Activated CD4-positive, alpha-beta T cell treated with anti-CD3 and anti-CD28 coated beads, Interleukin-10, Interleukin-2, amounts not matched to agents 100 ng/mL and 50 ng/mL, durations not matched to agents 16 hours and 8 hours (primary cell): ENCODE measurements at places on chromosomes 2 and 18.

- no peak for DNase-seq
These were observed 693 bp upstream of the LRP2 start for GRCh38 chr2:169362894-169363559.

DNA sequence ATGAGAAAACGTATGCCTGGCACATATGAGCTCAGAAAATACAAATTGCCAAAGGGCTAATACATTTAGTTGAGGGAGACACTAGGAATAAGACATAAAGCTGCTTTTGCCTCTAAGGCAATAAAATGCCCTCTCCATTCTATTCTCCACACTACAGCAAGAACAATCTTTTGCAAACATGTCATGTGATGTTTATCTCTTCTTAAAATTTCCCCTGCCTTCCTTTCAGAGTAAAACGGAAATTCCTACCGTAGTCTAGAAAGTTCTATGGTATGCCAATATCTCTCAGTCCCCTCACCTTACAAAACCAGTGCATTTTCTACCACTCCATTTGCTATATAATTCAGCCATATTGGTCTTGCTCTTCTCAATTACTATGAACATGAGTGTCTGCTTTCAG lies 33.1 kb downstream of the C18orf54 start:
- no peak for DNase-seq

- DNase-seq = no peak
These were observed 7.5 kb upstream of the KCNG2 start for GRCh38 chr18:79789901-79790890.

DNA sequence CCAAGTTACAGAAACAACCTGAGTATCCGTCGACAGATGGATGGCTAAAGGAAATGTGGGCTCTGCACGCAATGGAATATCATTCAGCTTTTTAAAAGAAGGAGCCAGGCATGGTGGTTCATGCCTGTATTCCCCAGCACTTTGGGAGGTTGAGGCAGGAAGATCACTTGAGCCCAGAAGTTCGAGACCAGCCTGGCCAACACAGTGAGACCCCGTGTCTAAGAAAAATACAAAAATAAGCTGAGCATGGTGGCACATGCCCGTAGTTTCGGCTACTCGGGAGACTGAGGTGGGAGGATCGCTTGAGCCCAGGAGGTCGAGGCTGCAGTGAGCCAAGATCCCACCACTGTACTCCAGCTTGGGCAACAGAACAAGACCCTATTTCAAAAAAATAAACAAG lies 34.3 kb downstream of the TCF7L1 start:
- DNase-seq = no peak

DNA sequence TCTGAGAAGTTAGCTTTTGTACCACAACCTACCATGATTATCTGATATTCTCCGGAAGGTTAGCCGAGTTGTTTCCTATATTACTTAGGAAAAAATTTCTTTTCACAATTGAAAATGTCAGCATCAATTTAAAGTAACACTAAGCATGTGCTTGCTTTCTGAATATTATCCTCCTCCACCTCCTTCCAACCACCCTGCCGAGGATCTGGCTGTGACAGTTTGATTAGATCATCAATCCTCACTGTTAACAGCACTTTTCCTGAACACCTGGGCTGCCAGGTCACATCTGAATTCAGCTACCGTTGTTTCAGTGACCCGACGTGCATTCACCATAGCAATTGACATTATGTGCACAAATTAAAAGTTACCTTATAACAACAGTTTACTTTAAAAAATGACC lies 207.0 kb downstream of the ZNF407 start:
- no peak for DNase-seq

DNA sequence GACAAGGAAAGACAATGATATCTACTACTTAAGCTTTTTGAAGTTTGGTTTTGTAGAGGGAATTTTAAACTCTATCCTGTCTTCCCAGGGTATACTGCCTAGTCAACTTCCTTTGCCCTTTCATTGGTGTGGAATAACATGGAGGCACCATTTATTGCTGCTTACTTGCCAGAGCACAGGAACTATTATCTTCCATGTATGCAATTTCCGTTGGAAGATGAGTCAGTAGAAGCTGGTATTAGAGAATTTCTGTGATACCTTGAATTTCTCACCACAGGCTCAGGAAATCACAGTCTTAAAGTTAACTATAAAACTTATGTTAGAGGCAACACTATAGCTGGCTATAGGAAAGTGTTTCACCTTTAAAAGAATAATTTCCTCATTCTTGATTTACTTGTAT lies 40.9 kb upstream of the RGPD4 start:
- no peak for DNase-seq

GRCh38 chr2:233822781-233823730 lies 31.3 kb downstream of the HJURP start:
- DNase-seq = no peak

DNA sequence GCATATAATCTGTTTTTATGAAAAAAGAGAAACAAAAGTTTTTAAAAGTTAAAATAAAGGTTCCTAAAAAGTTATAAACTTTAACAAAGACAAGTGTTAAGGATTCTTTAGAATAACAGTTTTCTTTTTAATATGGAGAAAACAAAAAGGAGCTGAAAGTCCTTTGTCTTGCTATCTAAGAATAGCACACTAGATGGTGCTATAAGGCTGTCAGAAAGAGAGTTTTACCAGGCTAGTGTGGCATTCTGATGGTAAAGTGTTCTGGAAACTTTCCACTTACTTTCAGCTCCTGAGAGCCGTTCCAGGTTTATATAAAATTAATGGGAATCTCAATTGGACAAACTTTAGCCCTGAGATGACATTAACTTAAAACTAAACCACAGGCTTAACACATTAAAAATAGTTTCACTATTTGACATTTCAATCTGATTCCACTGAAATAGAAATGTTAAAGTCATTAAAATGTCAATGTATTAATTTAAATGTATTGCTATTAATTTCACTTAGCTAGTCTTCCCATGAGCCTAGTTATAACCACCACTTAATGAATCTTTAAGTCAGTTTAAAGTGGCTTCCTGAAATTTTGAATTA lies 3.7 kb downstream of the FBXO48 start:
- peak; percentile 69 for DNase-seq

- DNase-seq = no peak
These were observed 76.4 kb downstream of the TMEM247 start for GRCh38 chr2:46555646-46556234.

- DNase-seq = no peak
These were observed 34.4 kb downstream of the MAP2 start for GRCh38 chr2:209458008-209458979.

GRCh38 chr2:12399240-12399639 lies 317.5 kb upstream of the TRIB2 start:
- DNase-seq = no peak

GRCh38 chr2:151381266-151381665 lies 23.9 kb downstream of the TNFAIP6 start:
- DNase-seq = no peak

- peak; percentile 18 for DNase-seq
These were observed 119.7 kb upstream of the NFATC1 start for GRCh38 chr18:79275992-79276391.

- peak; percentile 38 for DNase-seq
These were observed 47.7 kb downstream of the PRKCE start for GRCh38 chr2:45699032-45699658.

GRCh38 chr2:71937396-71937795 lies 210.3 kb downstream of the CYP26B1 start:
- DNase-seq = no peak

- DNase-seq = no peak
These were observed 1660.6 kb upstream of the NXPH2 start for GRCh38 chr2:140440815-140441214.

GRCh38 chr2:38095996-38096861 lies 20.3 kb upstream of the CYP1B1 start:
- peak; percentile 69 for DNase-seq

DNA sequence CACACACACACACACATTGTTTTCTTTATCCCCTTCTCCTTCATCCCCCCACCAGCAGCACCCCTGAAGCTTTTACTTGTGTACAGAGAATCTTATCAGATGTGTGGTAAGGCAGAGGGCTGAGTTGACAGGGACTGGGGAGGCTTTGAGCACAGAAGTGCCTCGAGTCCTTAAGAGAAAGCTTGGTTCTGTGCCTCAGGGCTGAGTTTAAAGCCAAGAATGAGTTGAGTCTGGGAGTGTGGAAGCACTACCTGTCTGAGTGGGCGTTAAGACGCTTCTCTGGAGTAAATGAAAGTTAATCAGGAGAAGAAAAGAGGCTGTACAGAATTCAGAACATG lies 2.7 kb downstream of the ID2 start:
- DNase-seq = peak; percentile 75

DNA sequence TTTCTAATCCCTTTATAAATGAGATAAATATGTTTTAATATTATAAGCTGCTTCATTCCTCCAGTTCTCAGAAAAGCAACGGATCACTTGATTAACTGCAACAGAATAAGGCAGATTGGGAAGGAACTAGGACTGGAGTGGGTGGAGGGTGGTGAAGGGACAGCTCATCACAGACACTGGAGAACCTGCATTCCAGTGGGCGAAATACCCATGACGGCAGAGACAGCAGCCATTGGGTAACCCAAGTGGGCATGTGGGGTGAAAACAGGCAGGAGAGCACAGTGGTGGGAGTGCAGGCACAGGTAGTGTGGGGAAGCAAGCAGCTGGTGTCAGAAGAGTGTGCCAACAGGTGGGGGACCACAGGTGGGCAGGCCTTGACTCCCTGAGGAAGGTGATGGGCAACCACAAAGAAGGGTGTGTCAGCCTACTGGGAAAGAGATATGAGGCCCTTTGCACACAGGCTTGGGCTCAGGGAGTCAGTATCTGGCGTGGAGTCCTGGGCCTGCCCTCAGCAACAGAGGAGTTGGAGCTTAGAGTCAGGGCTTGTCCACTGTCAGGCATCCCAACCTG lies 27.2 kb downstream of the DPYSL5 start:
- DNase-seq = no peak

- peak; percentile 81 for DNase-seq
These were observed 72.2 kb upstream of the TMEM87B start for GRCh38 chr2:111982822-111983221.

DNA sequence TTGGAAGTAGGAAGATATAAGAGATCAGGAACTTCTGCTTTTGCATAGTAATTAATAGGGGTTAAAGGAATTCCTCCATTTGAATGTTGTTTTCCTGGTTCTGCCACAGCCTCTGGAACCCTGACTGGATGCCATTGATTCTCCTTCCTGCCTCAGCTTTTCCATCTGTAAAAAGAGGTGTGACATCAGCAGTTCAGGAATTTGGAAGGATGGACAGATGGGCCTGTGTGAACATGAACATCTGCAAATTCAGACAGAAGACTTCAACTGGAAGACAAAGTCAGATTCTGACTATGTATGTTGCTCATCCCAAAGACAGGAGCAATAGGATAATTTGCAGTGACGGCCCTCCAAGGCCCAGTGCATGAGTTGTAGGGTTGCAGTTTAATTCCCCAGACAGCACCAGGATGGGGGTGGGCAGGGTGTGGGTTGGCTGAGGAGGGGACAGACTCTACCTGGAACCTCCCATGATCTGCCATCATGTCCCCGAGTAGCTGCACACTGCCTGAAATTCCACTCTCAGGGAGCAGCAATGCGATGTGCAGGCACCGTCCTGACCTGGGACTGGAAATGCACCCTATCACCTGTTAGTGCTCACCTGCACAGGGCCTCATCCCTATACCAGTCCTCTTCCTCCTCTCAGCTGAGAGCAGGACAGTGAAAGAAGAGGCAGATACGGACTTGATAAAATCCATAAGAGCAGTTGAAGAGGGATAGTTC lies 98.9 kb upstream of the EPAS1 start:
- DNase-seq = no peak

DNA sequence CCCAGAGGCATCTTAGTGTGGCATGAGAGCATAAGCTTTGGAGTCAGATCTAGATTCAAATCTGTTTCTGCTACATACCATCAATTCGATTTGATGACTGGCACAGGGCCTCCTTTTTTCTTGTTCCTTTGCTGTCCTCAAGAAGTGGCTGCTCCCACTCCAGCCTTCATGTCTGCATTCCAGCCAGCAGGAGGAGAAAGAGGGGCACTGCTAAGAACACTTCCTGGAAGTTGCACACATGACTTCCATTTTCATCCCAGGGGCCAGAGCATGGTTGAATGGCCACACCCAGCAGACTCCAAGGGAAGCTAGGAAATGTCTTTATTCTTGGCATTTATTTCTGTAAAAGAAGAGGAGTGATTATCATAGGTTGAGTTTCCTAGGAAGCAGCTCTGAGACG lies 50.4 kb downstream of the EML6 start:
- DNase-seq = no peak

GRCh38 chr2:188675391-188676009 lies 298.7 kb upstream of the COL3A1 start:
- no peak for DNase-seq

- no peak for DNase-seq
These were observed 434.1 kb upstream of the HS6ST1 start for GRCh38 chr2:128752691-128753263.

DNA sequence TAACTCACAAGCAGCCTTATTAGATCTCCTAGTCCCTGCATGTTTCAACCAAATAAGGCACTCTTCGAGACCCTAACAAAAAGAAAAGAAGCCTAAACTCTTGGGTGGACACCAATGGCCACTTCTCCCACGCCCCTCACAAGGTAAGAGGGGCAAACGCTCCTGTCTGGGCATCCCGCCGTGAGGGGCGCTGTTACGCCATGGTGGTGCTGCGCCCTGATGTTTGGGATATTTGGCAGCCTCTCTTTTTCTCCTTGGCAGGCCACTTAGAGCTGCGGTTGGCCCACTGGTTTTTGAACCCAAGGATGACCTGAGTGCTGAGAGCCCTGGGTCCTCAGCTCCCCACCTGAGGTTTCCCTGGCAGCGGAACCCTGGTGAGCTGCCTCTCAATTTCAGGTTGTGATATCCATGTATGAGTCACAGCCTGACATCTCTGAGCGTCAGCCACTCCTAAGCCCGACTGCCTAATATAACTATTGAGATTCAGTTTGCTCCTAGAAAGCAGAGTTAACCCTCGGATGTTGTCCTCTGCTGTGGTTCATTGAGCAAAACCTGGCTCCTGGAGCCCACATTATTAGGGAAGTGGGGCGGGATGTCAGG lies 103.3 kb downstream of the COL6A3 start:
- DNase-seq = no peak

- DNase-seq = no peak
These were observed 81.5 kb downstream of the CD226 start for GRCh38 chr18:69866212-69866611.

GRCh38 chr2:75153221-75153620 lies 46.1 kb downstream of the TACR1 start:
- no peak for DNase-seq

- DNase-seq = peak; percentile 65
These were observed 396 bp downstream of the CNOT9 start for GRCh38 chr2:218569038-218569431.

- no peak for DNase-seq
These were observed 211.0 kb downstream of the NEDD4L start for GRCh38 chr18:58254873-58255511.

DNA sequence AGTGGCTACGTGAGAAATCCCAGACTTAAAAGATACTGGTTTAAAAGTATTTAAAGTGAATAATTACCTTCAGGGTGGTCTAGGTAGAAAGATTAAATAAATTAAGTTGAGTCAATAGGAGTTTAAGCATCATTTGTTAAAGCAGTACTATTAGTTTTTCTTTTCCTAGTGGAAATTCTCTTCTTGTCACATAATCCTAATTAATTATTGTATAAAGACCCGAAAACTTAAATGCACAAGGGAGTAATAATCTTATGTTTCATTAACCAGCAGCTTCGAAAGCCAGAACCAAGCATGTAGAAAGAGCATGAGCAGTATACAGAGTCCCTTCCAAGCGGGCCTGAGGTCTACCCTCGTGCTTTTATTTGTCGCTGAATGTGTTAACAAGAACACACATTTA lies 90.2 kb upstream of the SKOR2 start:
- DNase-seq = no peak
